ENCODE measurements at places on chromosomes 4 and X. TPM values are rescaled to one million over a fixed set of nuclear protein-coding genes. Genes with fewer than 3 reads are reported as not detected.

The ADH1A gene
- not detected for total RNA-seq

The ARL9 gene
- 0.07 TPM for total RNA-seq

The PTCHD1 gene
- under 0.01 TPM for total RNA-seq

The SYTL5 gene
- not detected for total RNA-seq

The IL3RA gene
- total RNA-seq, result 28.2 TPM

The NALF2 gene
- 0.04 TPM for total RNA-seq

The CLDN2 gene
- not detected for total RNA-seq

The CT45A1 gene
- not detected for total RNA-seq

The EPGN gene
- total RNA-seq, result not detected

The CHM gene
- total RNA-seq, result 18.3 TPM

The PASD1 gene
- total RNA-seq, result not detected

The RASL11B gene
- total RNA-seq, result 0.11 TPM

The MAGEA6 gene
- not detected for total RNA-seq

The DTHD1 gene
- total RNA-seq, result not detected

The CRMP1 gene
- 0.04 TPM for total RNA-seq

The WNK3 gene
- 2.3 TPM for total RNA-seq

The RAB40AL gene
- total RNA-seq, result 0.13 TPM

The SLC4A4 gene
- total RNA-seq, result 0.20 TPM

The NLGN4X gene
- total RNA-seq, result not detected

The GNRHR gene
- total RNA-seq, result not detected

The SATL1 gene
- not detected for total RNA-seq

The WDR1 gene
- total RNA-seq, result 622 TPM

The FOXR2 gene
- not detected for total RNA-seq

The ODAM gene
- total RNA-seq, result not detected

The PRRG1 gene
- total RNA-seq, result 24.5 TPM

The MAGEE1 gene
- total RNA-seq, result 0.56 TPM

The ITIH6 gene
- not detected for total RNA-seq

The PABPC5 gene
- 2.0 TPM for total RNA-seq

The RTL9 gene
- total RNA-seq, result not detected

The SPANXC gene
- total RNA-seq, result not detected

The ATP8A1 gene
- total RNA-seq, result 6.5 TPM

The FGF5 gene
- 0.32 TPM for total RNA-seq

The AR gene
- total RNA-seq, result 11.4 TPM

The CTAG1A gene
- total RNA-seq, result not detected

The PJA1 gene
- 20.5 TPM for total RNA-seq

The ATRX gene
- total RNA-seq, result 92.8 TPM

The PRDM8 gene
- 0.33 TPM for total RNA-seq

The SPANXB1 gene
- total RNA-seq, result not detected

The ADAM29 gene
- not detected for total RNA-seq

The MTMR8 gene
- 0.63 TPM for total RNA-seq

The RAB33A gene
- 0.59 TPM for total RNA-seq

The GPAT3 gene
- 13.9 TPM for total RNA-seq

The GABRG1 gene
- total RNA-seq, result not detected

The TEX13D gene
- total RNA-seq, result not detected

The GABRB1 gene
- total RNA-seq, result not detected

The GABRQ gene
- total RNA-seq, result not detected

The GAGE12C gene
- not detected for total RNA-seq

The CDX4 gene
- total RNA-seq, result not detected

The PSAPL1 gene
- not detected for total RNA-seq

The SLITRK4 gene
- 1.6 TPM for total RNA-seq

The MGAT4D gene
- not detected for total RNA-seq

The GPC3 gene
- not detected for total RNA-seq

The SAGE1 gene
- total RNA-seq, result not detected

The RNF150 gene
- total RNA-seq, result 0.07 TPM

The PGAM4 gene
- not detected for total RNA-seq

The PHEX gene
- total RNA-seq, result 1.1 TPM

The RTL3 gene
- not detected for total RNA-seq

The VSIG4 gene
- not detected for total RNA-seq

Data from pulmonary artery endothelial cell (primary cell).